Activated CD4-positive, alpha-beta T cell treated with anti-CD3 and anti-CD28 coated beads, Interleukin-2, amount 50 U/mL, for 24 hours (primary cell): ENCODE measurements at places on chromosomes 2 and 18.

DNA sequence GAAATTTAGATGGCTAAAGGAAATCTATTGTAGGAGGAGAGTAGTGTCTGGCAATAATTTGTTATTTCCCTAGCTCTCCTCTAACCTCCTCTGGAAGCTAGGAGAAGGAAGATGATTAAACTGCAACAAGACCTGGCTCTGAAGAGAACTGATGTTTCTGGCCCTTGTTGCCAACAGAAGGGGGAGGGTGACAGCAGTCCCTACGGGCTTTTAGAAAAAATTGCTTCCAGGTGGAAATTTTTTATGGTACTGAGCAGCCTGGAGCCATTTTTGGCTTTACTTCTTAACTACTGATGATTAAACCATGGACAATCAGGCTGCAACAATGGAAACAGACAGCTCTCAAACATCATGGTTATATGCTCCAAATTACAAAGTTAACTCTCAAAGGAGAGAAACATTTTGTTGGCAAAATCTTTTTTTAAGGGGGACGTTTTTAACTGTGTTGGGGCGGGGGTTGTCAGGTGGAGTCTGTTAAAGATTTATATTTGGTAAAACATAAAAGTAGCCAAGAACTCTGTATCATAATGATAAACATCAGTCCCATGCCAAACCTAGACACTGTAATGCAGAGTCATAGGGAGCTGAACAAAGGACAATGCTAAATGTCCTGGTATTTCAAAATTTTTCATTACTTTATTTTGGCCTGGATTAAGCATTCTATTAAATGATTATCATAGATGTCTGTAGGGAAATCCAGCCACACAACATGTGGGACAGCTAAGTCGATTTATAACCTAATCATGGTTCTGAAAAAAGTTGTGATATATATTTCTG lies 70.0 kb downstream of the EXOC6B start:
- DNase-seq = no peak

DNA sequence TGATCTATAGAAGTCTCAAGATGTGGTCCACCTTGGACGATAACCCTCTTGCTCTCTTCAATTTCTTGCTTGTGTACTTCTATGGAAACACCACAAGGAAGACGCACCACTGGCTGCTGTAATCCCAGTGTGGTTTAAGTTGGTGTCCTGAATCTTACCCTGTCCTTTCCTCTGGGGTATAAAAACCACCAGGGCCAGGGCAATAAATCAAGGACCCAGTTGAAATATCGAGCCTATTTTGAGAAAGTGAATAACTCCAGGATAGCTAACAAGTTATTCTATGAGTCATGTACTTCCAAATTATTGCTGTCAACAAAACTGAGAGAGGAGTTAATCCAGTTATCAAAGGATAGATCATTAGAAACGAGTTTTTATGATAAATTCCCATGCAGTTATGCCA lies 137.0 kb downstream of the RND3 start:
- DNase-seq = no peak

DNA sequence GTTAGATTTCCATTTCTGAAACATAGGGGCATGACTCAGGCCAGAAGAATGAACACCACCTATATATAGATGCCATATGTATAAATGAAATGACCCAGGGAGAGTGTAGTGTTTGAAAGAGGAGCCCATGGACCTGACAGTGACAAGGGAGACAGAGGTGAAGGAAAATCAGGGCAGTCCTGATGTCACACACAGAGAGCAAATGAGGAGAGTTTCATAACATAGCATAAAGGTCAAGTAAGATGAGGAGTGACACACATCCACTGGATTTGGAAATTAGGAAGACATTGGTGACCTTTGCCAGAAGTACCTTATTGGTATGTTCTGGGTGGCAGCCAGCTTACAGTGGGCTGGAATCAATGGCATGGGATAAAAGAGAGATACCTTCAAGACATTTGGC lies 276.7 kb downstream of the ZNF385B start:
- DNase-seq = no peak

- DNase-seq = no peak
Observed at GRCh38 chr2:164714471-164714870, 93.2 kb upstream of the GRB14 start.

DNA sequence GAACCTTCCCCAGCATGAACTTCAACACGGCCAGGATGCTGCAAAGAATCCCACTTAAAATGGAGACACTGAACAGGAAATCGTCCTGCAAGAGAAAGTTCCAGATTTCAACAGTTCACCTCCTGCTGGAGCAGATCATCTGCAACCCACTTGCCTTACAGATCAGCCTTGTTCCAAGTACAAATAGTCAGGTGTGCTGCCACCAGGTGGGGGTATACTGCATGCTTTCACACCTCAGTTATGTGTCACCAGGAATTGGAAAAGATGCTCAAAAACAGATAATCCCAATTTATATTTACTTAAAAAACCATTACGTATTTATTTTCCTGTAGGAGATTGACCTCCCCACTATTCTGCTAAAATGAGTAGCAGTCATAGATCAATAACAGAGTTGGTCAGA lies 212.3 kb downstream of the MGAT5 start:
- DNase-seq = no peak

DNA sequence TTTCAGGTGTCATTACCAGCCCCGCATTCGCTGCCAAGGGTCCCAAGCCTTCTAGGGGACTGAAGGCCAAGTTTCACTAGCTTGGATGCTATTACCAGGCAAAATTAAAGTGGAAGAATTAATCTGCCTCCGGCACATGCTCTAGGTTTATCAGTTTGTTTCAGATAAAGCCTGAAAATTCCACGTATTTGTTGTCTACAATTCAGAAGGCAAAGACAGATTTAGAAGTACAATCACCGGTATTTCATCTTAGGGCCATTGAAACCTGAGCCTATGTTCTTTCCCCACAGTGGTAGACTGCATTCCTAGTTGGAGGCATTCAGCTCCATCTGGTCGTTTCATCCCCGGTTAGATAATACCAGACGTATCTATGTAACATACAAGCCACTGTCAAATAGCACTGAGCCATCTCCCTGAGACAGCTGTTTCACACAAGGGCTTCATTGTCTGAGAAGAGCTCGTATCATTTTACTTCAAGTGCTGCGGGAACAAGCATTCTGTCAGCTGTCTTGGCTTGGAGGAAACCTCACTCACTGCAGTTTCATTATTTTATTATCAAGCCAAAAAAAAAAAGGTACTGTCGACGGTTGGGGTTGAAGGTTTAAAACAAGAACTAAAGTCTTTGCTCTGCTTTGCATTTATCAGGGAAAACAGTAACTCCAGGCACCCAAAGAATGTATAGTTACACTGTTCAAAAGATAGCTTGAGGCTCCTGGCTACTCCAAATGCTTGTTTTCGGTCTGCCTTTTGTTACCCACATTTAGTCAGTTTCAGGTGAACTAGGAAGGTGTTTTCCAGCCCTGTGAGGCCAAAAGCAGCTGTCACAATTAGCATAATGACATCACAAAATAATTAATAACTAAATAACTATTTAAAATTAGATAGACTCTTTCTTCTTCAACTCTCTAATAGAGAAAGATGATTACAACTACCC lies 76.7 kb downstream of the TGIF1 start:
- DNase-seq = no peak

DNA sequence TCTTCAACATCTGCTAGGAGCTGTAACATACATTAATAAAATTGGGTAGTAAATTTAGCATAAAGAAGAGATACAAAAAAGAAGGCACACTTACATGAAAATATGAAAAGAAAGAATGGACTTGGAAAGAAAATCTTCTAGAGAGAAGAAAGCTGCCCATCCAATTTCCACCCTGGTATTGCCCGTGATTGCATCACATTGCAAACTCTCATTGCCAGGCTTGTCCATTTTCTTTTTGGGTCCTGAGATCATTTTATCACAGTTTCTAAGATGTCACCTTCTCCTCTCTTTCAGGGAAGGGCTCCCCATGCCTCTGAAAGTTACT lies 321.5 kb downstream of the RND3 start:
- DNase-seq = no peak

- no peak for DNase-seq
Observed at GRCh38 chr2:134765987-134766386, 47.2 kb upstream of the TMEM163 start.

- DNase-seq = no peak
Observed at GRCh38 chr2:197628043-197628500, 47.3 kb downstream of the RFTN2 start.

DNA sequence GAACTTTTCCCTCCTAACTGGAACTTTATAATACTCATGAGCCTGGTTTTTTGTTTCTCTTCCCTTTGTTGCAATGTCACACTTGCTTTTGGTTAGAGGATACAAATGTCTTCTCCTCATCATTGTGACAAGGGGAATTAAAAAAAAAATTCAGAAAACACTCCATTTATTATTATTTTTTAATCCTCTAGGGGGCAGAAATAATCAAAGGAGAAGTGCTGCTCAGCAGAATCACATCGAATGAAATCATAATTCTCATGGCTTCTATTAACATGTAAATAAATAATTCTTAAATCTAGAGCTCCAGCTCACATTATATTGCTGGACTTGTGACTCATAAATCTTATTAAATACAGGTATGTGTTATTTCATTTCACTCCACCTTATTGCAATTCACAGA lies 273.8 kb downstream of the TRIB2 start:
- DNase-seq = no peak

DNA sequence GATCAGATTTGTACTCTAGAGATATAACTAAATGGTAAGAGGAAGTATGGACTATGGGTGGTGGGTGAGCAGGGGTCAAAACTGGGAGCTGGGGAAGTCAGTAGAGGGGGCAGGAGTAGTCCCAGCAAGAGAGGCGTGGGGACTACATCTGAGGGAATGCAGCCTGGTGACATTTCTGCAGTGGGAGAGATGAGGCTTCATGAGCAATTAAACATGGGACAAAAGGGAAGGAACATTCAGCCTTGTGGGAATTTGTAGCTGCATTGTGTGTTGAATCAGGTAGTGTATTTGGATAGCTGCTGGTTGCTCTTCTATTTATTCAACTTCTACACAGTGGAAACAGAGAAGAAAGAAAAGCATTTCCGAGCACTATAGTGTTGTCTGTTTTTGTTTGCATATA lies 3.6 kb downstream of the CNOT11 start:
- DNase-seq = no peak

- DNase-seq = no peak
Observed at GRCh38 chr2:150234787-150235446, 252.6 kb downstream of the RND3 start.

DNA sequence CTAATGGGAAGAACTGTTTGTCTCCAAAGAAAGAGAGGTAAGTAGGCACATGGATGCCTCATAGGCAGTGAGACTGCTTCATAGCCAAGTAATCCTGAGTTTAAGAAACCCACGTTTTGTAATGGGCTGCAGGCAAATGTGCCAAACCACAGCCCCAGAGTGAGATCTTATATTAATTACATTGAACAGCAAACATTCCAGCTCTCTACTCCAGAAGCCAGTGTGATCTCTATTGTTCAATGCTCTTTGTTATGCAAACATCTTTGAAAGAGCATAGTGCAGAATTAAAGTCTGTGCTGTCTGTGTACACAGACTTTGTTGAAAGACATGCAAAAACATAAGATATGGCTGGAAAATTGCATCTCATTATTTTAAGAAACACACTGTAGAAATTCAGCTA lies 720.8 kb upstream of the REG3G start:
- no peak for DNase-seq
